Chondrocyte (in vitro differentiated cells): ENCODE measurements at places on chromosomes 1 and 21. TPM values are rescaled to one million over a fixed set of nuclear protein-coding genes. Genes with fewer than 3 reads are reported as not detected.

TMEM51 gene
- 0.82 to 1.9 TPM (median 1.8 TPM) in 3 replicates for total RNA-seq

INTS11 gene
- 67.3 to 87.0 TPM (median 73.8 TPM) in 3 replicates for total RNA-seq

DPH2 gene
- 22.2 to 27.3 TPM (median 22.4 TPM) in 3 replicates for total RNA-seq

FHAD1 gene
- total RNA-seq = not detected in 3 replicates

GOLT1A gene
- not detected in 3 replicates for total RNA-seq

PCAT6 gene
- 4.2 to 6.8 TPM (median 4.5 TPM) in 3 replicates for total RNA-seq

FCRLA gene
- total RNA-seq = not detected in 3 replicates

DDI2 gene
- 17.5 to 23.2 TPM (median 20.0 TPM) in 3 replicates for total RNA-seq

SPRR2G gene
- not detected in 3 replicates for total RNA-seq

RGS18 gene
- not detected in 3 replicates for total RNA-seq

RBM34 gene
- total RNA-seq = 67.6 to 83.8 TPM (median 72.9 TPM) in 3 replicates

DNAJC28 gene
- total RNA-seq = 2.4 to 3.5 TPM (median 2.6 TPM) in 3 replicates

PTCH2 gene
- 1.3 to 2.0 TPM (median 1.3 TPM) in 3 replicates for total RNA-seq

LCE6A gene
- total RNA-seq = not detected in 3 replicates

FCRL5 gene
- not detected in 3 replicates for total RNA-seq

RHD gene
- not detected in 3 replicates for total RNA-seq

RHCE gene
- total RNA-seq = 1.0 to 1.7 TPM (median 1.0 TPM) in 3 replicates

ATP6V1G3 gene
- not detected in 3 replicates for total RNA-seq

KRTAP10-5 gene
- total RNA-seq = not detected in 3 replicates

GRHL3 gene
- 0.07 TPM in 1 of 3 replicates, not detected in the others for total RNA-seq

MSH4 gene
- total RNA-seq = 0.20 to 0.48 TPM in 2 of 3 replicates, not detected in the other

NES gene
- 6.0 to 11.6 TPM (median 6.9 TPM) in 3 replicates for total RNA-seq

PTGFR gene
- 0.13 to 2.0 TPM (median 0.17 TPM) in 3 replicates for total RNA-seq

MYBPH gene
- total RNA-seq = not detected in 3 replicates

MTARC2 gene
- 18.6 to 21.3 TPM (median 19.5 TPM) in 3 replicates for total RNA-seq

FCMR gene
- total RNA-seq = not detected in 3 replicates

NHLH1 gene
- 0.17 to 0.18 TPM in 2 of 3 replicates, not detected in the other for total RNA-seq

DNAI4 gene
- 5.8 to 13.0 TPM (median 9.6 TPM) in 3 replicates for total RNA-seq

TFF3 gene
- total RNA-seq = 1.3 to 6.0 TPM in 2 of 3 replicates, not detected in the other

COA7 gene
- 23.7 to 24.1 TPM (median 23.8 TPM) in 3 replicates for total RNA-seq

FMN2 gene
- 3.5 to 4.1 TPM (median 3.8 TPM) in 3 replicates for total RNA-seq
